ENCODE measurements at places on chromosomes 3 and 15. TPM values are rescaled to one million over a fixed set of nuclear protein-coding genes. Genes with fewer than 3 reads are reported as not detected.

MOBP gene
- total RNA-seq = not detected

GRK7 gene
- total RNA-seq = not detected

FBXW12 gene
- total RNA-seq = 0.20 TPM

GRCh38 chr3:175456466-175456865, 597.3 kb downstream of the NAALADL2 start:
- no peak for DNase-seq

DNA sequence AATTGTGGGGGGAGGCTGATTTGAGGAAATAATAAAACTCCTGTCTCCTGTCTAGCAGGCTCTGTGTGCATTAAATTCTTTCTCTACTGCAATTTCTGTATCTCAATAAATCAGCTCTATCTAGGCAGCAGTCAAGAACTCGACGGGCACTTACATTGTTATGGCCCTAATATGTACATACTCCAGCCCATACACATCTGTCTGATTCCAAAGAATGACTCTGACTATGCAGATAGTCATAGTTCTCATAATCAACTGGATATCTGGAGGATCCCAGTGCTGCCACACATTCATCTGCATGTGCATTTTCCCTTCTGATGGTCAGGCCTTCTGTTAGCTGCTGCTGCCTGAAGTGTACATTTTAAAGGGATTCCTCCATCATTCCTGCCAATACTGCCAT, 114.6 kb downstream of the GABRB3 start:
- no peak for DNase-seq

GRCh38 chr3:172090035-172090434, 50.7 kb downstream of the FNDC3B start:
- no peak for DNase-seq

GRCh38 chr3:71930056-71930991, 145.4 kb upstream of the PROK2 start:
- DNase-seq = no peak

- DNase-seq = no peak
These were observed 750 bp upstream of the HHLA2 start for GRCh38 chr3:108295421-108296175.

DNA sequence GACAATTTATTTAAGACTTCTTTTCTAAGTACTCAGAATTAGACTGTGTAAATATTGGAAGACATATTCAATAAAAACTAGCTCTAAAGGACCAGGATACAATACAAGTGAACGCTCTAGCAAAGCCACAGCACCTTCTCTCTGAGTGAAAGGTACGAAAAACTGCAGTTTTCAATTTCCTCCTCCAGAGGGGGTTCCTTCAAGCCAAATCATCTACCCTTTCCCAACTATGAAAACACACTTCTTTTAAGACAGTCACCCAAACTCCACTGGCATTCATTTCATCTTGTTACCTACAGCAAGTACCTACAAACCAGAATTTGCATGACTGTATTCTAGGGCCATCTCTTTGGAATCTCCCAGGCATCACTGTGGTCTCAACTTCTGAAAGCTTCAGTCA, 165.8 kb downstream of the ERC2 start:
- no peak for DNase-seq

DNA sequence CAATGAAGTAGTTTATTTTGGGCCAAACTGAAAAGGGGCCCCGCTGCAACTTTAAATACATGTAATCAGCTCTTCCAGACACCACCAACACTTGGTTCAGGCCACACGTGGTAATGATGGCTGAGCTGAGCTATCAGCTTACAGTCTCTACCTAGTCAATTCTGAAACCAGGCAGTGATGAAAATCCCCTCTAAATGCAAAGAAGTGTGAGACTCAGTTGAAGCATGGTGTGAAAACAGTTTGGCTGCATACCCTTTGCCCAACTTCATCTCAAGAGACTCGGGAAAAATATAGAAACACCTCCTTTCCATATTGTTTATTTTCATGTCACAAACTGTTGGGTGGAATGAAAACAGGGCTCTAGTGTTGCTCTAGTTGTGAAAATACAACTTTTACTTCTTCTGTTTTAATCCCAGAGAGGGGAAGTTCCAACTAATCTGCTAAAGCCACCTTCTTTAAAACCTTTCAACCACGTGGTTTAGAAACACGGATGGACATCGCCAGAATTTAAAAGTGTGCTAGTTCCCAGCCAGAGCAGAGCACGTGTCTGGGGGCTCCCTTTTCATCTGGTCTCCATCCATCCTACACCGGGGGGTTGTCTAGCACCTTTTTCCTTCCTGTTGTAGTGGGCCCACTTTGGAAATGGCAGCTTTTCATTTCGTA, 229.1 kb downstream of the EPHB1 start:
- no peak for DNase-seq

DNA sequence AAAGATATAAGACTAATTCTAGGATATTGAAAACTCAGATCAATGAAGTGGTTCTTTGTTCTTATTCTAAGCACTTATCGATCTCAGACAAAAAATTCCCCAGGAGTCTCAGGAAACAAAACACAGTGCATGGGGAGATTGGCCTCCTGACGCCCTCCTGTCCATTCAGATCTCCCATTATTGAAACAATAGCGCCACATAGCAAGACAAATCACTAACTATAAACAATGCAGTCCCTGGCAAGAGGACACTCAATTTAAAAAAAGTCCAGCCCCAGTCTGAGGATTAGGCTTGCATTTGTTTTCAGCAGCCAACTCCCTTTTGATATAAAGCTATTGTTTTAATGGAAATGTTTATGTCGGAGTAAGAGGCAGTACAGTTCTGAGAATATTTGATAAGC, 528.2 kb downstream of the GABRG3 start:
- no peak for DNase-seq

DNA sequence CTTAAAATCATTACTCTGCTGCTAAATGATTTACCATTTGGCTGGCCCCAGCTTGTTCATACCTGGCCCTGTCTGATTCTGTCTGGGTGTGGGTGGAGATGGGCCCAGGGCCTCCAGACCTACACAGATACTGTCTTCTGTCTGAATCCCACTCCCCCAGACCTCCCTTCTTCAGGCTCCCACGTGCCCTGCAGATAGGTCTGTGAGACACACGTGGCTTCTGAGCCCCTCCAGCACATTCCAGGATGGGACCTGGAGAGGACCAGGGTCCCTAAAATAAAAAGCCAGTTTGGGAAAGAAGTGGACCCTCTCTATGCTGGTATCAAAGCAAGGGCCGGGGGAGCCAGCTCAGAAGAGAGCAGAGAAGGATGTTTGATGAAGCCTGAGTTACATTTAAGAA, 14.6 kb upstream of the CEMIP start:
- no peak for DNase-seq

DNA sequence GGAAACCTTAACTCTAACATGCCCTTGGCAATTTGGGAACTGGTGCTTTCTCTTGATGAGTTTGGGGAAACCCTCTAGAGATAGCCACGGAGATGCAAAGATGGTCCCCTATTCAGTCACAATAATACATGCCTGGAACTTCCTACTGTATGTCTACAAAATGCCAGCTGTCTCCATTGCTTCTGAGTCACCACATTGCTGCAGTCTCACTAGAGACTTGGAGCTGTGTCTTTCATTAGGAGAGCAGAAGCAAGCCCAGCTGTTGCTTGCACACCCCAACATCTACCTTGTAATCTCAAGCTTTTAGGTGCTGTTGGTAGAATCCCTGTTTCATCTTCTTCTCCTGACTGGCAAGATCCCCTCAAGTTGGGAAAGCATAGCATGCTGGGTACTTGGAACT, 261.0 kb downstream of the ADAMTSL3 start:
- DNase-seq = no peak

DNA sequence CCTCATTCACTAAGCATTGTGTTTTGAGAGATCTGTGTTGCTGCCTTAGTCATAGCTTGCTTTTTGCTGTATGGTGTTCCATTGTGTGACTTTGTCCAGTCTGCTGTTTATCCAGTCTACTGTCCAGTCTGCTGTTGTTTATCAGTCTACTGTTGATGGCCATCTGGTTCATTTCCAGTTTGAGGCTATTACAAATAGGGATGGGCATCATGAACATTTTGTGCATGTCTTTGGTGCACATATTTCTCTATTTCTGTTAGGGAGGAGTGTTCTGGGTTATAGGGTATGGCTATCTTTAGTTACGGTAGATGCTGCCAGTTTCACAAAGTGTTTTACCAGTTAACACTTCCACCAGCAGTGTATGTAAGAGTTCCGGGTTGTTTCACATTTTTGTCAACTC, 22.2 kb upstream of the CLEC3B start:
- DNase-seq = no peak

All from progenitor cell of endocrine pancreas (in vitro differentiated cells).